ENCODE measurements at places on chromosomes 3 and 15. TPM values are rescaled to one million over a fixed set of nuclear protein-coding genes. Genes with fewer than 3 reads are reported as not detected.
A peak's percentile ranks its signal among the peaks of the same experiment; 100 is the strongest.

GRCh38 chr3:128197855-128198254, 44.6 kb downstream of the EEFSEC start:
- DNase-seq: no peak

DNA sequence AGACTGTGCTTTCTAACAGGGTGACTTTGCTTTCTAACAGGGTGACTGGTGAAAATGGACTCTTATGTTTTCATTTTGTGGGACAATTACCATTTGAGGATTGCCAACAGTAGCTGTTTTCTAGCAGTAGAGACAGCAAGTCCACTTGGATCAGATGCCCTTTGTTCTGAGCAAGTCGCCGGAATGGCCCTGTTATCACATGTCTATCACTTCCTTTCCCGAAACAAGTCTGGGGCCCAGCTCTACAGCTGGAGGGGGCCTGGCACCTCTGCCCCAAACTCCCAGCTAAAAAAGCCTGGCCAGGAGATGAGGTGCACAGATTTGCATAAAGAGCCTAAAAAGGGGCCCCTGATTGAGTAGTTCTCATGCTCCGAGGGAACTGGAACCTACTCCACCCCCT, 44.6 kb downstream of the THBS1 start:
- no peak for DNase-seq

DNA sequence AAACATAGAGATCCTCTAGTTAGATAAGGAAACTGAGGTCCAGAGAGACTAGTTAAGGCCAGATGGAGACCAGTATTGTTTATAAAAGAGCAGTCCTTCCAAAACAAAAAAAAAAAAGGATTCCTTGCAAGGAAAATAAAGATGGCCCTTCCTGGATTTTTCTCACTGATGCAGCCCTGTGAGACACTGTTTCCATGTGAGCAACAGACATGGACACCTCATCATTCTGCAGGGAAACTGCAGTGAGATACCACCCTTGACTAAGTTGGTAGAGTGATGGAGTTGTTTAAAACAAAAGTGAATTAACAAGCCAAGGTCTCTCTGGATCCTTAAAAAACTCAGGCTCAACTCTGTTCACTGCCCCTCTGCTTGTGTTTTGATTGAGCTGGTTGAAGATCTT, 65.6 kb upstream of the MYZAP start:
- no peak for DNase-seq

- DNase-seq: no peak
Observed at GRCh38 chr3:94118390-94118789, 55.5 kb downstream of the NSUN3 start.

GRCh38 chr3:46102059-46102779, 74.9 kb upstream of the XCR1 start:
- no peak for DNase-seq

CFAP100 gene
- total RNA-seq: not detected

RARB gene
- 17.5 TPM for total RNA-seq

DNA sequence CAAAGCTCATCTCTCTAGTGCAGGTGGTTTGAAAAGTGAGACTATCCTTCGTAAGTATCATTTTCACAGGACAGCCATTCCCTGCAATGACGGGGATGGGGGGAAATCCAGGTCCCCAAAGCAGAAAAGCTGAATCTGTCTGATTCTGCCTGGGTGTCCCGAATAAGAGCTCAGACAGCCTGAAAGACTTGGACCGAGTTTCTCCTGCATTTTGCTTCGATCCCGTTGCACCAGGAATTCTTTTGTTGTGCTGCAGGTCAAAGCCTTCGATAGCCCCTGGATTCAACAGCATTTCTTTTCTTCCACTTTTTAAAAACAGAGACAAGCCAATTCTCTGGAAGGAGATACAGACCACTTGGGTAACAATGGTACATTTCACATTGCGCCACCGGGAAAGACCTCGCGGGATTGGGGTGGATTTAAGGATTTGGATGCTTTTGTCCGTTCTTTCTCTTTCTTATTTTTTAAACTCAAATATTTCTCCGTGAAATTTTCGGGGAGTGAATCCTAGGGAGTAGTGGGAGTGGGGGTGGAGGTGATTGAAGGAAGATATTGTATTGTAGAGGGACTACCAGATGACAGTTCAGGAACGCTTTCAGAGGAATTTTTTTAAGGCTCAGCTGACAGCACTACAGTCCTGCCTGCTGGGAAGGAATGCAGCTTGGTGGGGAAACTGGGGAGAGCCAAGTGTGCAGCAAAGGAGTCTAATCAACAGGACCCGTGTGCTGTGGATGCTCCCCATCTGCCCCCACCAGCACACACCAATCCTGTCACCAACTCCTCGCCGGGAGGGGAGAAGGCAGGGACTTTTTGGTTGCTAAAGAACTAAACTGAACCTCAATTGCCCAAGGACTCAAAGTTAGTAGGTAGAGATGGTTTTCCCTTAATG, 2.6 kb downstream of the SLITRK3 start:
- DNase-seq: no peak

DNA sequence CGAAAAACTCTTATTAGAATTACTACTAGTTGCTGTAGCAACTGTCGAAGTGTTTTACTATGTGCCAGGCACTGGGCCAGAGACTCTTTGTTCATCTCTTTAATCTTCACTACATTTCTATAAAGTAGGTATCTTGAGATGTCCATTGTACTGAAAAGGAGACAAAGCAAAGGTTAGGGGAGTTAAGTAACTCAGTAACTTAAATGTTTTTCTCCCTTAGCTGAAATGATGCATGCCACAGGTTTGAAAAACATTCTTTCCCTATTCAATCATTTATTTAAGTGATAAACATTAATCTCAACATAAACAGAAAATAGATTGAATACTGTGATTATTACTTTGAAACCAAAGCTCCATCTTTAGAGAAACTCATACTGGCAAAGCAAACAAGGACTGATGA, 776.2 kb downstream of the FHIT start:
- no peak for DNase-seq

GRCh38 chr3:158312560-158313141, 202.8 kb downstream of the RSRC1 start:
- DNase-seq: no peak

- no peak for DNase-seq
Observed at GRCh38 chr3:14423197-14423743, 20.9 kb downstream of the SLC6A6 start.

DNA sequence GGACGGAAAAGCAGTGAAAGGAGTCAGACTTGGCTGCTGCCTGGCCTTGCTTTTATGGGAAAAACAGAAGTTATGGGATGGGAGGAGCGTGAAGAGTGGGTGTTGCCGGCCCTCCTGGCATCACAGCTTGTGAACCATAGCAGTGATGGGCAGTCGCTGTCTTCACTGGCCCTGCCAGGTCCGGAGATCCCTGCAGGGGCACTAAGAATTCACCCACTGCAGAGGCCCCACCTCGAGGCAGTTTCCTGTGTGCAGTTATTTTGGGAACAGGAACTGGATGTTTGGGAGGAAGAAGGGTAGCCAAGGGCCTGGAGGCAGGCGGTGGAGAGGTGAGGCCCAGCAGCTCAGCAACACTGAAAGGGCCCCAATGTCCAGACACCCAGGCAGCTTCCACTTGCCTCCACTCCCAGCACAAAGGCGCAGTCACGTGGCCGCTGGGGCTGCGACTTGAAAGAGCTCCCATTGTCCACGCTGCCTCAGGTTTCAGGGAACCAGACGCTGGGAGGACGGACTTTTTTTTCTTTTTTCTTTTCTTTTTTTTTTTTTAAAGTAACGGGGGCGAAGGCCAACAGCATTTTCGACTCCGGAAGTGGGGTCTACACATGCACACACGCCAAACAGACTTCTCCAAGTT, 255.6 kb downstream of the ZNF621 start:
- peak; percentile 86 for DNase-seq

TYRO3 gene
- 5.6 TPM for total RNA-seq

Data from Right ventricle myocardium inferior (tissue), 1 donor.